Urinary bladder (tissue), 4 donors: ENCODE measurements at places on chromosomes 4 and X. TPM values are rescaled to one million over a fixed set of nuclear protein-coding genes. Genes with fewer than 3 reads are reported as not detected.

GRCh38 chr4:154779362-154779947, 1.6 kb upstream of the RBM46 start:
- DNase-seq, result no peak

GRCh38 chr4:56739066-56739777, 58.1 kb upstream of the HOPX start:
- DNase-seq, result no peak

DNA sequence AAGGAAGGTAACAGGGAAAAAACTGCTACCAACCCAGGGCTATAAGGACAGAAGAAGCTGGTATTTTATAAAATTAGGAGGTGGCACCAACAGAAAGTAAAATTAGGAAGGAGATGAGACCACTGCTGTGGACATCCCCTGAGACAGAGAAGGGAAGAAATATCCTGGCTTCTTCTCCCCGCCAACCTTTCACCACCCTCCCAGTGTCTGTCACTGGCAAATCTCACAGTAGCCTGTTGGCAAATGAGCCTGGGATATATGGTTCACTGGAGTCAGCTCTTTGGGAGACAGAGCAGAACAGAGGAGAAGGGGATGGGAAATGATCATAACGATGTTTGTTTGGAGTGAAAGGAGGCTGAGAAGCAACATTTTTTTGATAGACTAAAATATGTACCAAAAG, 190.9 kb upstream of the PACRGL start:
- no peak for DNase-seq

GRCh38 chr4:47415719-47416118, 47.8 kb downstream of the COMMD8 start:
- no peak for DNase-seq

- no peak for DNase-seq
Observed at GRCh38 chr4:156538651-156539257, 432.8 kb downstream of the PDGFC start.

DNA sequence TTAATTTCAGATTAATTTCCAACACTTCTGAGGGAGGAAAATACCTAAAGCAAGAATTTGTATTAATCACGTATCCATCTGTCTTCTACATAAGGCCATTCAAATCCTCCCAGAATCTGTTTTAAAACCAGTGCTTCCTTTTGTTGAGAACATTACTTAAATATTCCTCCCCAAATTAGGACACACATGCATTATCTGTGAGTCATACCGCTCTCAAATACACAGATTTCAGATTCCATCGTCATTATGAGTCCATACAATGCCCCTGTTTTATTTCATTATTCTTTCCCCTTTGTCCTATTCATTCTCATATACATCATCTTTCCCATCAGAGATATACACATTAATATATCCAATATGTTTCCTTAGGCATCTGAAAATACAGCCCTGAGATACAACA, 57.3 kb upstream of the PRSS12 start:
- DNase-seq, result no peak

The POU4F2 gene
- total RNA-seq, result not detected

DNA sequence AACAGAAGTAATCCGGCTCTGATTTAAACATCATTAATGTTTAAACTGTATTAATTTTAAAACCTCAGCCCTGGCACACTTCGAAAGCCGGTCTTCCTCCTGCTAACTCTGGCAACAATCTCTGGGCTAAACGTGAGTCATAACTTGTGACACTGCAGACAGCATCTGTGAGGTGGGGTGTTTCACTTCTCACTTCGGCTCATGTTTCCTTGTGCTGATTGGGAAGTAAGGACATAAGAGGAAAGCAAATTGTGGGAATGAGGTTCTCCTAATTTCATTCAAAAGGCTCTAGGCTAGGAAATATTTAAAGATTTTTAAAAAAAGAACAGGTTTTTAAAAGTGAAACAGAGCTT, 139.9 kb upstream of the USP9X start:
- DNase-seq, result no peak

DNA sequence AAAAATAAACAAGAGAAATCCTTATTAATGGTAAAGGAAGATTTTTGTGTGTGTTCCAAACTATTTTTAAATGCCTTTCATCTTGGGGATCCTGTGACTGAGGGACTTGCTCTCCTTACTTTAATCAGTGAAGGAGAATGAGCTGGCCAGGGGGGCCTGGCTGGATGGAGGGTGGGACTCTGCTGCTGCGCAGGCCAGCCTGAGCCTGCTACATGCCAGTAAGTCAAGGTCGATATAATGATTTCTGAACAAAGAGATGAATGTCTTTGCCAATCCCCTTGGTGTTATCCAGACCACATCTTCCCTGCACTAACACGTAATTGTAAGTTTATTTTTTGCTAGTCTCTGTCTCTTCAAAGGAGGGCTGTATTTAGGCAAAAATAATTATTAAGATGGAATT, 1679.2 kb upstream of the TENM3 start:
- no peak for DNase-seq

The TSC22D3 gene
- total RNA-seq, result 63.2 TPM
